Naive B cell (primary cell): ENCODE measurements at places on chromosomes 2 and 18. TPM values are rescaled to one million over a fixed set of nuclear protein-coding genes. Genes with fewer than 3 reads are reported as not detected.

- DNase-seq = no peak
Observed at GRCh38 chr18:199768-200167, 41.4 kb downstream of the USP14 start.

DNA sequence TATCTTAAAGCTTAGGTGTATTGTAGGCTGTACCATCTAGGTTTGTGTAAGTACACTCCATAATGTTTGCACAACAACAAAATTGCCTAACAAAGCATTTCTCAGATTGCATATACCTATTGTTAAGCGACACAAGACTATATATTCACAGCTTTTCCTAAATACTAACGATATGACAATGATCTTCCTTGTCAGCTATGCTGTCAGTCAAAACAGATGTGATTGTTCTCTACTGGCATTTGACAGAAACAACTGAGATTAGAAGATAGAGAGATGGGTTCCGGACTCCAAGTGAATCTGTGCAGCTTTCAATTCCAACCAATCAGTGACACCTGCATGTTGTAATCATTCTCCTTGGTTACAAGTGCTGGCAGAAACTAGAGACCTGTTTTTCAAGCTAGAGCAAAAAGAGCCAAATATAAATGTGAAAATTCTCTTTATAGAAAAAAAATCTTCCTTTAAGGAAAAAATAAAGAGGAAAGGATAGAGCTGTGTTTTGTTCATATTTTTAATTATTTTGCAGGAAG, 1232.3 kb upstream of the SLC39A10 start:
- DNase-seq = no peak

DNA sequence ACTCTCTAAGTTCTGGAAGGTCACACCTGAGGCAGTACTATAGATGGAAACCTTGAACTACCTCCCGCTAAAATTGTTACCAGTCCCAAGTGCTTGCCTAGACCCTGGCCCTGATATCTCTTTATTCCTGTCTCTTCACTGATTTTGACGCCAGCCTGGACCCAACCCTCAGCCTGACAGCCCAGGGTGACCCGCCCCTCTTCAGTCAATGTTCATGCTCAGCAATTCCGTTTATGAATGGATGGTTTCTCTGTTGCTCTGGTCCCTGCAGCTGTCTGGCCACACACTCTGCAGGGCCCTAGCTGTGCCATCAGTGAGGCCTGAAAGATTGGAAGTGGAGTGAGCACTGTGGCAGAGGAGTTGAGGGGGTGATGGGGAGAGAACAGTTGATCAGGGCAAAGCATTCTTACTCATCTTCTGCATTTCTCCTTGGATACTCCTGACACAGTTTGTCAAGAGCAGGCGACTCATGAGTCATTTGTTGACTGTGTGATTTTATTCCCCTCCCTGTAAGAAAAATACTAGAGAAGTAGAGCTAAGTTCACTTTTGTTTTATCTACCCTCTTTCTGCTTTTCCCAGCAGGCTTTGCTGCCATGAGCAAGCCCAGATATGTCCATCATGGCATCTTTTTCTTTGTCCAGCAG, 46.0 kb downstream of the NPAS2 start:
- DNase-seq = no peak

GRCh38 chr18:62611453-62612288, 88.8 kb downstream of the ZCCHC2 start:
- no peak for DNase-seq

GRCh38 chr2:27878825-27879224, 11.4 kb downstream of the RBKS start:
- DNase-seq = no peak

DNA sequence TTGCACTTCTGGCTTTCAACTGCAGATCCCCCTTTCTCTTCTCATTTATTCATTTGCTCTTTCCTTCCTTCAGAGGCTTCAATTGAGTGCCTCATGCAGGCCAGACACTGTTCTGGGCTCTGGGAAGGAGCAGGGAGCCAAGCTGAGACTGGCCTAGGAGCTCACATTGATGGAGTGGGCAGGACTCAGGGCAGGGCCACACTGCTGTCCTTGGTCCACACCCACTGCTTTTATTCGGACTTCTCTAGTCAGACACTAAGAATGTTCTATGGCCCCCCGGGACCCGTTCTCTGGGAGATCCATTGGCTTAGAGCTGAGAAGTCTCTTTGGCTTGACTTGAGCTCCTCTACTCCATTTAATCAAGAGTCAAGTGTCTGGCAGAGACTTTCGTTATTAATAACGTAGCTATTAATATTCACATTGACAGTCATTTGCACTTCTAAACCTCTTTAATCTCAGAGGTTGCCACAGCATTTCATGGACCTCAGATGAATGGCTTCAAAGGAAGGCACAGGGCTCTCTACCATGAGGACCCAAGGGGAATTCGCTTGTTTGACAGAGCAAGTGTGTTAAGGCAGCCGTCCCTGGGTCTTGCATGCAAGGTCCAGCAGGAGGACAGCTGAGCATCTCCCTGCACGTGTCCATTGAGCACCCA, 20.1 kb downstream of the SH3RF3 start:
- DNase-seq = no peak

DNA sequence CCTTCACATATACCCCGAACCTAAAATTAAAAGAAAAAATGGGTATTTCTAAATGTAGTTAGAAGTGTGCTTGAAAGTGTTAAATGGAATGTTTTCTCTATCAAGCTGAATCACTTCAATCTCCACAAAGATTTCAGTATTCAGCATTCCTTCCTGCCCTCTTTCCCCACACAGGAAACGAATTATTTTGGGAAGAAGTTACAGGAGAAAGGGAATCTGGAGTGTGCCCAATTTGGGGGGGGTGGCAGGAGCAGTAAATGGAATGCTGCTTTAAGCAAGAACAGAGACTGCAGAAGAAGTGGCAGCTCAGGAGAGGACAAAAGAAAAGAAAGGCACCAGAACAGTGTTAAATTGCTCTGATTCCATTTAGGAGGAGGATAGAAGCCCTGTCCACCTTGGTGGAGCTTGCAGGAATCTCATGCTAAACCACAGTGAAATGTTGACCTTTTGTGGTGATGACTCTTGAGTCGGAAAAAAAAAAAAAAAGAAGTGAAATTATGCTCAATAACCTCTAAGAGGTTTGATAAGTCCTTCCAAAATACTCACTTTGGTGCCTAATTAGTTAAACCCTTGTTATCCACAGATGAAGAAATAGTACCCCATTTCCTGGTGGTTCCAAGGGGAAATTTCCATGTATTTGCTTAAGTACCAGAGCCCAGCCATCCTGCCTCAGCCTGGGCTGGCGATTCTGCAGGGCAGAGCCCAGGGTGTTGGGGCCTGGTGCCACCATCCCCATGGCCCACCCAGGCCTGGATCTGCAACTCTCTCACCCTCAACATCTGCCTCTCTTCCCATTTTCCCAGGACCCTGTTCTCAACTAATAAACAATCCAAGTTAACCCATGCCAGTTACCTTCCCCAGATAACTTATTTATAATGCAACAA, 56.5 kb downstream of the MYO5B start:
- no peak for DNase-seq

- no peak for DNase-seq
Observed at GRCh38 chr18:35343488-35343935, 708 bp downstream of the ZNF24 start.

- no peak for DNase-seq
Observed at GRCh38 chr2:48009256-48009655, 103.0 kb upstream of the FBXO11 start.

DNA sequence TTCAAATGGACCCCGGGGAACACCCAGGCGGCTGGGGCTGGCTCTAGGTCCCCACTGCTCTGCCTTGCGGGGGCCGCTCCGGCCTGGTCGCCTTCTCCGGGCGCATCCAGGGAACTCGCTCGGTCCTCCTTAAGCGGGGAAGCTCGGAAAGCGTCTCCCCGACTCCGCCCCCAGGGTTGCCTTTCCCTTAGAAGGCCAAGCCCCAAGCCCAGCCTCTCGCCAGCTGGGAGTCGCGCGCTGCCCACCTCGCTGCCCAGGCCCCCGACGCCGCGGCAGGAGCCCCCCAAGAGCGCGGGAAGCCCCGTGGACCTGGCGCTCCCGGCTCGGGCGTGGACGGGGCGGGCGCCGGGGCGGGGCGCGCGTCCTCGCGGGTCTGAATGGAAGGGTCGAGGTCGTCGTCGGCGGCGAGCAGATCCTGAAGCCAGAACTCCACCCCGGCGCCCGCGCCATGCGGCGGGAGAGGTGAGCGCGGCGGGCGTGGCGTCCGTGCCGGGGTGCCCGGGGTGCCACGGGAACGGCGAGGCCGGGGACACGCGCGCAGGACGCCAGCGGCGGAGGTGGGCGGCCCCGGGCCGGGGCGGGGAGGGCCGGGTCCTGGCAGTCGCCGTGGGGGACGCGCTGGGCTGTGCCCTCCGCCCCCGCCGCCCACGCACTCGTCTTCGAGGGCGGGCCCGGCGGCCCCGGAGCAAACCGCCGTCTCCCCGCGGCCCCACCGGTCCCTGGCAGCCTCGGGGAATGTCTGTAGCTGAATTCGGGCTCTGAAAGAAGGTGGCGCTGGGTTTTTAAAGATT, at the start of gene BOK:
Gene BOK (plus strand): TSS at position 214 of the 791 bp plus-strand sequence. CDS start 739 bp downstream, outside the sequence.
- DNase-seq = no peak

GRCh38 chr2:218086478-218086877, 17.4 kb downstream of the RUFY4 start:
- no peak for DNase-seq

DNA sequence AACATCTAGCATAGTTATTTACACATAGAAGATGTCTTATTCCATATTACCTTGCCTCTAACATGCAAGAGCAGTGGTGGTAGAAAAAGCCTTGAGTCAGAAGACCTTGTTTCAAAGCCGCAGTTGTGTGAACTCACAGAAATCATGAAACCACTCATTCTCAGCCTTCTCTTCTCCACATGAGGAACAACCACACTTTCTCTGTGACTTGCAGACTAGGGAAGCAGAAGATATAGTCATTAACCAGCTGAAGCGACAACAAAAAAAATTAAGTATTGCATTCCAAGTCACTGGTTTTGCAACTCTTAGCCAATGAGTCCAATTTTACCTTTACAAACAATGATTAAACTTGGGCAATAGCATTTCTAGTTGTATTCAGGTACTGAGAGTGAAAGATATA, 19.0 kb downstream of the TWSG1 start:
- DNase-seq = no peak

DNA sequence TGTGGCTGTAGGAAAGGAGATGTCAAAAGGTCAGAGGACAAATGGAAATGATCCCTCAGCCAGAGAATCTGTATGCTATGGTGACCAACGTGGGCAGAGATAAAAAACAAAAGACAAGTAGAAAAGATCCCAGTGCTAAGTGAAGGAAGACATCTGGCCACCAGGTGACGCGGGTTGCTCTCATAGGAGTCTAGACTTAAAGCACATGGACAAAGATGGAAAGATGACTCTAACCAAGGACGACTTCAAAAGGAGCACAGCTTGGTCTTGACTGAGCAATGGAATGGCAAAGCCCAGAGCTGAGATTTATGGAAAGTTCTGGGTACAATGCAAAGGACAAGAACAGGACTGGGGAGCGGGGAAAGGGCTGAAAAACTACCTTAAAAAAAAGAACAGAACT, 96.8 kb downstream of the CLIP4 start:
- DNase-seq = no peak

DNA sequence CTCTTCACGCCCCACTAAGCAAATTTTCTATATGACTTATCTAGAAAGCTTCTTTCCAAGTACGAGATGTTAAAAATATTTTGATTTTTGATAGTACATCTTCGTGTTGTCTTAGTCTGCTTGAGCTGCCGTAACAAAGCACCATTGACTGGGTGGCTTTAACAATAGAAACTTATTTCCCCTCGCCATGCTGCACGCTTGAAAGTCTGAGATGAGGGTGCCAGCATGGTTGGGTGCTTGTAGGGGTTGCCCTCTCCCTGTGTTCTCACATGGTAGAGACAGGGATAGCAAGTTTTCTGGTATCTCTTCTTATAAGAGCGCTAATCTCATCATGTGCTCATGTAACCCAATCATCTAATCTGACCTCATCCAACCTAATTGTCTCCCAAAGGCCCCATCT, 106.2 kb downstream of the TANC1 start:
- DNase-seq = no peak

GRCh38 chr2:223797811-223798721, 39.3 kb downstream of the AP1S3 start:
- peak; percentile 19 for DNase-seq

GRCh38 chr2:174785481-174785880, 21.2 kb upstream of the CHRNA1 start:
- no peak for DNase-seq

GRCh38 chr2:20868377-20868776, 45.5 kb upstream of the LDAH start:
- DNase-seq = no peak

- no peak for DNase-seq
Observed at GRCh38 chr2:226790011-226790410, 9.6 kb downstream of the IRS1 start.

GRCh38 chr2:157442636-157443035, 1.3 kb downstream of the CYTIP start:
- DNase-seq = no peak

GRCh38 chr2:16287831-16288230, 347.5 kb downstream of the MYCN start:
- DNase-seq = no peak

- no peak for DNase-seq
Observed at GRCh38 chr2:87401726-87402345, 346.1 kb upstream of the PLGLB2 start.

- no peak for DNase-seq
Observed at GRCh38 chr18:56196495-56197225, 441.7 kb downstream of the TXNL1 start.

DNA sequence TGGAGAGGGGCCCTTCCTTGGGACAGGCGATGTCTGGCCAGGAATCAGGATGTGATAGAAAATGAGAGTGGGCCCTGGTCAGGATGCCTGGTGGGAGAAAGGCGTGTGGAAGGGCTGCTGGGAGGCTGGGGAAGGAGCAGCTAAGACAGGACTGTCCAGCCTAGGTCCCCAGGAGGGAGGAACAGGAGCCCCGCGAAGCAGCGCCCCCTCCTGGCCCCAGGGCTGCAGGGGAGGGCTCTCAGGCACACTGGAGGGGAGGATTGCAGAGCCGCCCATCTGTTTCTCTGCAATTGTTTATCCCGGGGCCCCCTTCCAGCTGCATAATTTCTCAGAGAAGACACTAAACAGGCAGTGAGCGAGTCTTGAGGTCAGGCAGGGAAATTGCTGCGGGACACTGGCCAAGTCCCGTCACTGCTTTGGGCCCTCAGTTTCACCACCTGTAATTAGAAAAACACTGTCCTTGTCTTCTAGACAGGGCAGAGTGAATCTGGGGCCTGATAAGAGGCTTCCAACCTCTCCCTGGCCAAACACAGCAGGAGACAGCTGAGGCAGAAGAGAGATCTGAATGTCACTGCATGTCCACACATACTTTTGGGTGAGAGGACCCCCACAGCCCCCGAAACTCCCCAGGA, 3.9 kb upstream of the NPPC start:
- DNase-seq = no peak

Gene AQP12A
- not detected for polyA plus RNA-seq

Gene PKDCC
- not detected for polyA plus RNA-seq

Gene FBXO48
- 0.40 TPM for polyA plus RNA-seq

Gene MYL12A
- polyA plus RNA-seq = 1,429 TPM

Gene SALL3
- polyA plus RNA-seq = not detected

Gene LDAH
- 7.7 TPM for polyA plus RNA-seq

Gene NUP35
- 10.3 TPM for polyA plus RNA-seq

Gene CTNNA2
- polyA plus RNA-seq = not detected

Gene FAM110C
- polyA plus RNA-seq = not detected

Gene PCARE
- not detected for polyA plus RNA-seq

Gene TGFA
- not detected for polyA plus RNA-seq

Gene TUBB6
- 56.7 TPM for polyA plus RNA-seq

Gene ACKR3
- 3.4 TPM for polyA plus RNA-seq

Gene SMIM21
- polyA plus RNA-seq = not detected

Gene ZCCHC2
- polyA plus RNA-seq = 2.5 TPM
